ENCODE measurements at places on chromosomes 13 and 19. TPM values are rescaled to one million over a fixed set of nuclear protein-coding genes. Genes with fewer than 3 reads are reported as not detected.

GRCh38 chr13:98576200-98576945, 534 bp downstream of the STK24 start:
- DNase-seq, result no peak

IL11 gene
- 2.0 TPM for polyA plus RNA-seq

- DNase-seq, result no peak
Observed at GRCh38 chr13:41327994-41328790, 17.1 kb downstream of the NAA16 start.

WDR62 gene
- polyA plus RNA-seq, result 4.9 TPM

DNA sequence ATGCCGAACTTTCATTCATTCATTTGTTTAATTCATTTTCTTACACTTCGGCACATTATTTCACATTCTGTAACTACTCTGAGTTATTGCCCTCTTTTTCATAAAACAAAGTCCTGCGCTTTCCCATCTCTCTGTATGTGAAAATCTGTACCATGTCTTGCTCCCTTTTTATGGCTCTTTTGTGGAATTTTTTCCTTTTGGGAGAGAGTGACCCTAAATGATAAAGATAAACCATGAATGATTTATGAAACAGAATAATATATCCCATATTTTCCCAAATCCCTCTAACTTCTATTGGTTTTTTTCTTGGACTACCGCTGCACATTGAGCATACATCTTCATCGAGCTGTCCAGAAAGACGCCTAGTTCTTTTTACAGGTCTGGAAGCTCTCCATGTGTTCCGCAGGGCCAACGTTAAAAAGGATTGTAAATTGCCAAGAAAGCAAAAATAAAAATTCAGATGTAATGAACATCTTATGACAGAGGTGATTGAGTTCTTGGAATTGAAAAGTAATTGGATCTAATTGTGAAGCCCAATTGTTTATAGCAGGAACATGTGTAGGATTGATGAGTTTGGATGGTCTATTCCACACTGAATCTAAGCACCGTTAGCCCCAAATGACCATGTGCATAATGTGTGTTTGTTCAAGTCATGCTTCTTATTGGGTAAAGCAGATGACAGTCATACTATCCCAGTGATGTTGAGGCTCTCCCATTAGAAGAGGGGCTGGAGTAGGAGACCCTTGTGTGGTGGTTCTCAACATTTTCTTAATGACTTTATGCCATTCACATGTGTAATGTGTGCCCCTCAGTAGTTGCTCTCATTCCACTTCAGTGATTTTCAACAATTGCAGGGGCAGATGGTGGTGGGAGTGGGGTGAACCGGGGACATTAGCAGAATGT, 378.9 kb downstream of the DLEU7 start:
- peak; percentile 66 for DNase-seq

DNA sequence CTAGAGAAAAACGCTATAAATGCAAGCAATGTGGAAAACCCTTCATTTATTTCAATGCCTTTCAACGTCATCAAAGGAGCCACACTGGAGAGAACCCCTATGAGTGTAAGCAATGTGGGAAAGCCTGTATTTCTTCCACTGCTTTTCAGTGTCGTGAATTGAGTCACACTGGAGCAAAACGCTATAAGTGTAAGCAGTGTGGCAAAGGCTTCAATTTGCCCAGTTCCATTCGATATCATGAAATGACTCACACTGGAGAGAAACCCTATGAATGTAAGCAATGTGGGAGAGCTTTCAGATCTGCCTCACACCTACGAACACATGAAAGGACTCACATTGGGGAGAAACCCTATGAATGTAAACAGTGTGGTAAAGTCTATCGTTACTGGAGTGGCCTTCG, 27.4 kb downstream of the ZNF20 start:
- no peak for DNase-seq

KCNJ14 gene
- polyA plus RNA-seq, result 0.61 TPM

CYP4F2 gene
- 0.20 TPM for polyA plus RNA-seq

ATXN8OS gene
- polyA plus RNA-seq, result 0.32 TPM

CTU1 gene
- 4.3 TPM for polyA plus RNA-seq

DNA sequence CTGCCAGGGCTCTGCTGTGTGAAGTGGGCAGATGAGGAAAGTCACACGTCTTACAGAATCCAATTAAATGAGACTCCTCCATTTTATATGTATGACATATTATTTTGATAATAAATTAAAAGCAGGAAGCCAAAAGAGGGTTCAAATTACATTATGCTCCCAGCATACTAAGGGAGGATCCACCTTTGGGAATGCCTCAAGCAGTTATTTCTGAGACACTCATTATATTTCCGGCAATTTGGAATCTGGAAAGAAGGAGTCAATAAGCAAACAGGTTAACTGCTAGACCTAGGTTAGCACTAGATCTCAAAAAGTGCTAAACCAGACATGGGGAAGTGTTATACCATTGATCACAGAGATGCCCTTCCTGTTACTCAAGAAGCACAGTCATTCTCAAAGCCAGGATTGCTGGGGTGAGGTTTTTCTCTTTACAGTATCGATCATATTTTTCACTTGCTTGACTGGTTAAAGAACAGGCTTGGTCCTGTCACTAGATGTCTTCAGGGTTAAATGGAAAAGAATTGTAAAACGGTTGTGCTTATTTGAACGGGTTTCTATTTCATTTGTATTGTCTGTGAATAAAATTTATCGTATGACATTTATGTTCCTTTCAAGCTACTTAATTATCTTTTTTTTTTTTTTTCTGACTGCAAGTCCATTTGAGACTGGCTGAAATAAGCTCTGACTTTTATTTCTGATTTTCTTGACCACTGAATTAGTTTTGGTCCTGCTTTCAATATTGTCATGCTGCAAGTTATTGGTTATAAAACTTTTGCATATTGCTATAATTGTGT, 523.2 kb downstream of the KLF12 start:
- no peak for DNase-seq

DNA sequence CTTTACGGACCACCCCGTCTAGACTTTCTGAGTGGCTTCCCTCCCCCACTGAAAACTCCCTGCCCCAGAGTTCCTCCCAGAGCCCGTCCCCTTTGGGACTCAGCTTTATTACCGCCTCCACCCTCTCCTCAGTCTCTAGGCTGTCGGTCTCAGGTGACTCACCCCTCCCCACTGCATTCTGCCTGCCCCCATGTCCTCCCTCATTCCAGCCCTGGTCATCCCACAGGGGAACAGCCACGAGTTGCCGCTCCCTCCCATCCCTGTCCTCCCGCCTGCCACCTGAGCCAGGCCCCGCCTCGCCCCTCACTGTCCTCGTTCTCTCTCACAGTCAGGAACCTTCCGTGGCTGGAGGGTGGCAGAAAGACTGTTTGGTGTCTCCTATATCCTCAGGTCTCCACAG, 57.3 kb downstream of the SMARCA4 start:
- DNase-seq, result peak; percentile 71

GRCh38 chr19:35037716-35038622, 3.6 kb upstream of the HPN start:
- no peak for DNase-seq

DNA sequence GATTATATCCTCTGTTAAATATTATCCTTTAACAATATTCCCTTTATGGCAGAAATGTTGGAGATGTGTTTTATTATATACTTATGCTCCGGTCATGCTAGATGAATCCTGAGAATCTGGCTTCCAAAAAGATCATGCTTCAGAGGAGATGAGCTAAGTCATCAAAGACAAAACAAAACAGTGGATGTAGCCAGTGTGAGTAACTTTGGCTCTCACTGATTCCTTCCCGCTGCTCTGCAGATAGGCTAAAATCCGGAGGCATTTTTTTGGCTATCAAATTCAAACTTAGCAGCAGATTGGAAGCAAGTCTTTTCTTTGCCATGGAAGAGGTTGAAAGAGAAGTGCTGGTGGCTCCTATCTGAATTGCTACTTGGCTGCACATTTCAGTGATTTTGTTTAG, 295.9 kb downstream of the GPC6 start:
- no peak for DNase-seq

- no peak for DNase-seq
Observed at GRCh38 chr13:38981096-38981495, 9.5 kb downstream of the STOML3 start.

GRCh38 chr13:46831588-46832194, 34.7 kb upstream of the ESD start:
- peak; percentile 55 for DNase-seq

DNA sequence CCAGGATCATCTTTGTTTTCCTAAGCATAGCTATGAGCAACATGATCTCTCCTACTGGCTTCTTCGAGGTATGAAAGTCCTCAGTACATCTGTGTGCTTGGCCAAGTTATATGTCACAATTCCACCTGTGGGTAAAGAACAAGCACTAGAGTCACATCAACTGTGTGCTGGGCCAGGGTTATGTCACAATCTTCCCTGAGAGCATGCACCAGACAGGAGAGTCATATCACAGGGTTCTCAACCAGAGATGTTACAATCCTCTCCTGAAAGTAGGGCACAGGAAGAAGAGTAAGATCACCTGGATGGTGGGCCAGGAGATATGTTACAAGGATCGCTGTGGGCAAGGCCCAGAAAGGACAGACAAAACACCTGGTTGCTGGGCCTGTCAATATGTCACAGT, 143.7 kb downstream of the ZNF675 start:
- DNase-seq, result no peak

DNA sequence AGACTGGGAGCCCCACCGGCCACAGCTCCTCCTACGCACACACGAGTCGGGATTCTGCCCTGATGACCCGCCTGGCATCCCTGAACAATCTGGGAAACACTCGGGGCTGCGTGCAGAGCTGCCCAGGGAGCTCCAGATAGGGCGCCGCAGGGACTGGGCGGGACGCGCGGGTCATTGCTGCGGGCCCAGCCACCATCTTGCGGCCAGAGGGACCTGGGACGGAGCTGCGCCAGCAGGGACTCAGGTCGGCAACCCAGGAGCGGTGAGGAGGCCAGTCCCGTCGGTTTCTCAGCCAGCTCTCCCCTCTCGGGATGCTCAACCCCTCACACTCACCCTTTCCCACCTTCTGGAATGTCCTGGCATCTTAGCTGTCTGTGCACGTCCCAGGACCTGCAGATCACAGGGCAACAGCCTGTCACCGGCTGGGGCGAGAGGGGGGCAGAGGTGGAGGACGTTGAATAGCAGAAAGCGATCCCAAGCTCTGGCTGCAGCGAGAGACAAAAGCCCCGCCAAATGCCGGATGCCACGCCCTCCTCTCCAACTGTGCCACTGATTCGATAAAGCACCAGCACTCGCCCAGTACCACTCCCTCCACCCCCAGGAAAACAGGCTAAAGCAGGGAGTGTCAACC, 20.4 kb upstream of the ZNF91 start:
- peak; percentile 76 for DNase-seq

TPTE2 gene
- polyA plus RNA-seq, result 1.2 TPM

DNA sequence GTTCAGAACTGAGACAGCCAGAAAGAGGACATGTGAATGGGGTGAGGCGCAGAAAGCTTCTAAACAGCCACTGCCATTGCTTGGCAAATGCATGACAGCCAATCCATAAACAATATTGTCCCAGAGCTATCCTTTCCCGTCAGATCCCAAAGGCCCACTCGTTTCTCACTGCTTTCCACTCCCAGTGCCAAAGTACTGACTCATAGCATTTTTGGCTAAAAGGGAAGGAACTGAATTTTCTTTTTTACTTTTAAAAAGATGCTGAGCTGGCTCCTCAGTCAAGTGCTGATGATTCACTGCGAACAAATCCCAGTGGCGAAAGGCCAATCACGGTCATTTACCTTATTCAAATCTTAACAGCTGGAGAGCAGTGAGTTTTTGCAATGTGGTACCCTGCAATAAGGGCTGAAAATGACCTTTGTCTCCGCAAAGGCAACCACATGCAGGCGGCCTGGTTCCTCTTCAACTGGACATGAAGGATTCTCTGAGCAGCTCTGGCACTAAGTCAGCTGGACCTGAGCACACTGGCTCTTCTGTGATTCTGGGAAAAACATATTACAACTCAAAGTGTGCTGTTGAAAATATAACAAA, 151.7 kb downstream of the DCLK1 start:
- DNase-seq, result no peak

GRCh38 chr13:23087880-23088279, 92.9 kb upstream of the SGCG start:
- DNase-seq, result no peak

ANKLE1 gene
- 0.91 TPM for polyA plus RNA-seq

- DNase-seq, result no peak
Observed at GRCh38 chr13:41751277-41751676, 209.6 kb downstream of the VWA8 start.

PDE4C gene
- polyA plus RNA-seq, result 0.78 TPM
